Chondrocyte (in vitro differentiated cells): ENCODE measurements at places on chromosomes 16 and 17. TPM values are rescaled to one million over a fixed set of nuclear protein-coding genes. Genes with fewer than 3 reads are reported as not detected.

The HEATR9 gene
- not detected in 3 replicates for total RNA-seq

The ALOXE3 gene
- 0.12 to 0.13 TPM (median 0.12 TPM) in 3 replicates for total RNA-seq

The ZP2 gene
- not detected in 3 replicates for total RNA-seq

The SYT17 gene
- 0.46 to 0.97 TPM (median 0.60 TPM) in 3 replicates for total RNA-seq

- no peak for DNase-seq
These were observed 7.3 kb downstream of the PCTP start for GRCh38 chr17:55758171-55758570.

DNA sequence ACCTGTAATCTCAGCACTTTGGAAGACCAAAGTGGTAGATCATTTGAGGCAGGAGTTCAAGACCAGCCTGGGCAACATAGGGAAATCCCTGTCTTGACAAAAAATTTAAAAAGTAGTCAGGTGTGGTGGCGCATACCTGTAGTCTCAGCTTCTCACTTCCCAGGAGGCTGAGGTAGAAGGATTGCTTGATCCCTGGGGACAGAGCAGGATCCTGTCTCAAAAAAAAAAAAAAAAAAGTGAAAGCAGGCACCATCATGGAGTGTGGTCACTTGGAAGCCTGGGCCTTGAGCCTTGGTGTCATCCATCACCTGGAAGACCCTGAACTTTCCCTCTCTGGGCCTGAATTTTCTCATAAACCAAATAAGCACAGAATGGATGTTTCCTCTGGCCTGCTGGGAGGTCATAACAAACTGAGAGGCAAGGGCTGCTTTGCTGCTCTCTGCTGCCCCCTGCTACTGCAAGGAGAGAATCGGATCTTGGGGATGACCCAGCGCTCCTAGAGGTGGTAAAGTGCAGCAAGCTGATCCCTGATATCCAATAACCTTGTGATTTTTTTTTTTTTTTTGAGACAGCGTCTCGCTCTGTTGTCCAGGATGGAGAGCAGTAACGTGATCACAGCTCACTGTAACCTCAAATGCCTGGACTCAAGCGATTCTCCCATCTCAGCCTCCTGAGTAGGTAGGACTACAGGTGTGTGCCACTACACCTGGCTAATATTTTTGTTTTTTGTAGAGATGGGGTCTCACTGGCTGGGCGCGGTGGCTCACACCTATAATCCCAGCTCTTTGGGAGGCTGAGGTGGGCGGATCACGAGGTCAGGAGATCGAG, 75.9 kb upstream of the RNU2-1 start:
- no peak for DNase-seq

DNA sequence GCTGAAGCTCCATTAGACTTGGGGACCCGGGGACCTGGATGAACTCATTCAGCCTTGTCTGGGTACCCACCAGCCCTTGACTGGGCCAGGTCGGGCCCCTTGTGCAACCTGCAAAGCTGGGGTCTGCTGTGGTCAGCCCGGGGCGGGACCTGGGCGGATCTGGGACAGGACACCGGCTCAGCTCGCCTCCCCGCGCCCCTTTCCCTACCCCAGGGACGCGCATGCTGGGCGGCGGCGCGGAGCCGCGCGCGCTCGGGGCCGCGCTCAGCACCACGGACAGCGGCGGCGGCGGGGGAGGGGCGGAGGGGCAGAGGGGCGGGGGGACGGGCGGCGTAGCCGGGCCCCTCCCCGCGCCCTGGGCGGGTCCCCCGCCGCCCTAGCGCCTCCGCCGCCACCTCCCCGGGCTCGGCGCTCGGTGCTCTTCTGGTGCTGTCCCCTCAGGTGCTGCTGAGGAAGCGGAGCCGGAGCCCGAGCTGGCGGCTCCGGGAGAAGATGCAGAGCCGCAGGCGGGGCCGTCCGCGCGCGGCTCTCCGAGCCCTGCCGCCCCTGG, 7.4 kb downstream of the ACD start:
- DNase-seq, result no peak

- DNase-seq, result no peak
These were observed 25.8 kb downstream of the EPN2 start for GRCh38 chr17:19262650-19263631.

DNA sequence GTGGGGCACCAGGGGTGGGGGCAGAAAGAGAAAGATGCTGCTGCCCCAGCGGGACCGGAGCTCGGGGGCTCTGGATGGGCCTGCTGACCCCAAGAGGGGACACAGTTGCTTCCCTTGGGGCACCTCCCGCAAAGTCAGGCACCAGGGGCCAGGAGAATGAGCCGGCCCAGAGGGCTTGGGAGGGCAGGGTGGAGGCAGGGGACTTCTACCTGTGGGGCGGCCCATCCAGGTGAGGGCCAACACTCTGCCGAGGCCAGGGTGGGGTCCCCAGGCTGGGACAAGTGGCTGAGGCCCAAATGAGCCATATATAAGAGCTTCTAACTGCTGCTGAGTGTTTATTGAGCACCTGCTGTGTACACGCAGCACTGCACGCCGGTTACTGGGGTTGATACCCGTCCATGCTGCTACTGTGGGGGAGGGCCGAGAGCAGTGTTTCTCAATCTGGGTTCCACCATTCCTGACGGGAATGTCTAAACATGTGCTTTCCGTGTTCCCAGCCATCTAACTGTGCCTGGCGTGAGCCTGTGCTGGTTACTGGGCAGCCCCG, 211.7 kb upstream of the GSE1 start:
- peak; percentile 70 for DNase-seq

- no peak for DNase-seq
These were observed 17.0 kb downstream of the LSM12 start for GRCh38 chr17:44049294-44050060.
